ENCODE measurements at places on chromosomes 11 and 22. TPM values are rescaled to one million over a fixed set of nuclear protein-coding genes. Genes with fewer than 3 reads are reported as not detected.
A peak's percentile ranks its signal among the peaks of the same experiment; 100 is the strongest.

- no peak overlapping the region for H3K4me3 ChIP-seq
- no peaks in the 10 kb centered on the region for H3K27me3 ChIP-seq
- H3K36me3 ChIP-seq, result no peaks in the 10 kb centered on the region
Observed at GRCh38 chr22:44731357-44731970, 20.9 kb upstream of the ARHGAP8 start.

DNA sequence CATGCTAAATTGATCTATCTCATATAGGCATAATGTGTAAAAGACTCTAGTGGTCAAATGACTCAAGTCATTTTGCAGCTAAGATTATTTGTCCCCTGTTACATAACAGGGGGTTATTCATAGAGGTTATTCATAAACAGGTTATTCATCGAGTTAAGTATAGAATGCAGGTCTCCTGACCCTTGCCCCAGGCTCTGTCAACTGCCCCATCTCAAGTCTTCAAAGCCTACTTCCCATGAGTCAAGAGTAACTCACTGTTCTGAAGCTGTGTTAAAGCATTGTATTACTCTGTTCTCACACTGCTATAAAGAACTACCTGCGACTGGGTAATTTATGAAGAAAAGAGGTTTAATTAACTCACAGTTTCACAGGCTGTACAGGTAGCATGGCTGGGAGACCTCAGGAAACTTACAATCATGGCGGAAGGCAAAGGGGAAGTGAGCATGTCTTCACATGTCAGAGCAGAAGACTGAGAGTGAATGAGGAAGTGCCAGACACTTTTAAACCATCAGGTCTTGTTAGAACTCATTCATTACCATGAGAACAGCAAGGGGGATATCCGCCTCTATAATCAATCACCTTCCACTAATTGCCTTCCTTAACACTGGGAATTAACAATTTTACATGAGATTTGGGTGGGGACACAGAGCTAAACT, 226.2 kb upstream of the BLID start:
- peak overlapping the region; percentile 16 for H3K27ac ChIP-seq
- H3K27me3 ChIP-seq, result no peaks in the 10 kb centered on the region
- H3K36me3 ChIP-seq, result no peaks in the 10 kb centered on the region
- no peak for DNase-seq

The CFAP300 gene
- total RNA-seq, result 1.2 TPM

GRCh38 chr11:16096336-16096735, 260.0 kb downstream of the SOX6 start:
- H3K4me3 ChIP-seq, result no peak overlapping the region
- DNase-seq, result no peak
- H3K4me1 ChIP-seq, result peaks cover 28% of the 10 kb centered on the region

The FADS1 gene
- total RNA-seq, result 114 TPM

Measured in progenitor cell of endocrine pancreas (in vitro differentiated cells).